SK-N-DZ (cell line): ENCODE measurements at places on chromosomes 1 and 21.

GRCh38 chr1:85603086-85603880 is 22.7 kb downstream of the CCN1 start:
- no peak for DNase-seq

DNA sequence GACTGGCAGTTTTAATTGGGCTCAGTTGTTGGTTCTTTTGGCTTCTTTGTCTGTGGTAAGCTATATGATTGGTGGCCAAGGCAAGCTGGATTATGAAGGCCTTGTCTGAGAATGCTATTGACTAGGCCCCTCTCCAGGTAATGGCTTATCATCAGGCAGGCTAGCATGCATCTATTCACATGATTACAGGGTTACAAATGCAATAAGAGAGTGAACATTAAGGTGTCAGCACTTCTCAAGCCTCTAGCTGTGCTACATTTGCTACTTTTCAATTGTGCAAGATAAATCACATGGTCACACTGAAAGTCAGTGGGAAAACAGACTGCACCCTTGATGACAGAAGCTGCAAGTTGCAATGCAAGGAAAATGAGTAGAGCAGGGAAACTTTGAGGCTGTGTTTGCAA is 550.9 kb upstream of the TMPRSS15 start:
- DNase-seq: no peak

DNA sequence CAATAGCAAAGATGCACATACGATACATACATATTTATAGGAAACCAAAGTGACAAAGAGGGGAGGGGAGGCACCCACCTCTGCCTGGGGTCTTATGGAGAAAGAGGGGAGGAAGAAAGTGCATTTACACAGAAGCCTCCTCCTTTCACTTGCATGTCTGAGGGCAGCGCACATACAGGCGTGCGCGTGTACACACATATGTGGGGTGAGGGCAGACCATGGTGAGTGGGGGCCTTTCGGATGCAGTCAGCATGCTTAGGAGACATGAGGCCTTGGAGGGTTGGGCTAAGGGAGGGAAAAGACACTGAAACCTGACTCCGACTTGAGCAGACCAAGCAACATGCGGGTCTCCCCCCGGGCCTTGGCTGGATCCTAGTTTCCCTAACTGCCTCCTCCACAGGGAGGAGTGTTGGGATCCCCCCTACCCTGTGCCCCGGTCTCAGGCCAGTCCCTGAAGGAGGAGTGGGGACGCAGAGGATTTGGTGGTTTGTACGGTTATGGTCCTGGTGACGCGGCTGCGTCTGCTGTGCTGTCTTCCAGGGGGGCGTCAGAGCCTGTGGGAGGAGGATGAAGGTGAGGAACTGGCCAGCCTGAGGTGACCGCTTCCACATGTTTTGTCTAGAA is 15.2 kb downstream of the LRRC71 start:
- no peak for DNase-seq

DNA sequence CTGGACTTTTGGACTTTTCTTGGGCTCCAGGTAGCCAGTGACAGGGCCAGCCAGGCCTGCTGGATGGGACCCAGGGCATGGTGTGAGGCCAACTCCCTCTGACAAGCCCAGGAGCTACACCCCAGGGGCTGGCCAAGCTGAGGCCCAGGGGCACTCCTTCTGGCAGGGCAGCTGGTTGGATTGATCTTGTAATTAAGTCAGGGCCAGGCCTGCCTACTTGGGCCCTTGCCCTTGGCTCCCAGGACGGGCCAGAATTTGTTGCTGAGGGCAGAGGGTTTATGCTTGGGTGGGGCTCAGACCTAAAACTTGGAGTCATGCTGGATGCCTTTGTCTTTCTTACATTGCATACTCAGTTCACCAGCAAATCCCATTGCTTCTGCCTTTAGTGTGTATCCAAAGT is 20.7 kb downstream of the KCNA2 start:
- no peak for DNase-seq

GRCh38 chr1:107867897-107868296 is 97.1 kb downstream of the VAV3 start:
- no peak for DNase-seq

DNA sequence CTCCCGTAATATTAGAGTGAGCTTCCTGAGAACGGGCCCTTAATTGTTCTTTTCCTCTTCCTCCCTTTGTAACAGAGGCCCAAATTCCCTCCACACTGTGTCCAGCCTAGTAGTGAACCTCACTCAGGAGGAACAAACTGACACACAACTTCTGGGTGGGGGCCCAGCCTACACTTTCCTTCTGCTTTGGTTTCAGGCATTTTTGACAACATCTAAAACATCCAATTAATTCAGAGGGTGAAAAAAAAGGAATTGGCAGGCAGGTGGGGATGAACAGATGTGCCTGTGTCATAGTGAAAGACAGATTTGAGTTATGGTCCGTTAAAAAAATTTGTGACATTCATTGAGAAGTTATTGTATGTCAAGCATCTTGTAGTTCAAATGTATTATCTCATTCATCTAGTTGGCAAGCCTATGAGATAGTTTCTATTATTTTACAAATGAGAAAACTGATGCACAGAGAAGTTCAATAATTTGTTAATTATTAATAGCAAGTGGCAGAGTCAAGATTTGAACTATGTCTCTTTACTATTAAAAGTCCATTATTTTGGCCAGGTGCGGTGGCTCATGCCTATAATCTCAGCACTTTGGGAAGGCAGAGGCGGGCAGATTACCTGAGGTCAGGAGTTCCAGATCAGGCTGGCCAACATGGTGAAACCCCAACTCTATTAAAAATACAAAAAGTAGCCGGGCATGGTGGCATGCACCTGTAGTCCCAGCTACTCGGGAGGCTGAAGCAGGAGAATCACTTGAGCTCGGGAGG is 41.6 kb upstream of the LRIG2 start:
- no peak for DNase-seq

GRCh38 chr1:246691622-246692495 is 32.4 kb upstream of the SCCPDH start:
- DNase-seq: peak; percentile 47

DNA sequence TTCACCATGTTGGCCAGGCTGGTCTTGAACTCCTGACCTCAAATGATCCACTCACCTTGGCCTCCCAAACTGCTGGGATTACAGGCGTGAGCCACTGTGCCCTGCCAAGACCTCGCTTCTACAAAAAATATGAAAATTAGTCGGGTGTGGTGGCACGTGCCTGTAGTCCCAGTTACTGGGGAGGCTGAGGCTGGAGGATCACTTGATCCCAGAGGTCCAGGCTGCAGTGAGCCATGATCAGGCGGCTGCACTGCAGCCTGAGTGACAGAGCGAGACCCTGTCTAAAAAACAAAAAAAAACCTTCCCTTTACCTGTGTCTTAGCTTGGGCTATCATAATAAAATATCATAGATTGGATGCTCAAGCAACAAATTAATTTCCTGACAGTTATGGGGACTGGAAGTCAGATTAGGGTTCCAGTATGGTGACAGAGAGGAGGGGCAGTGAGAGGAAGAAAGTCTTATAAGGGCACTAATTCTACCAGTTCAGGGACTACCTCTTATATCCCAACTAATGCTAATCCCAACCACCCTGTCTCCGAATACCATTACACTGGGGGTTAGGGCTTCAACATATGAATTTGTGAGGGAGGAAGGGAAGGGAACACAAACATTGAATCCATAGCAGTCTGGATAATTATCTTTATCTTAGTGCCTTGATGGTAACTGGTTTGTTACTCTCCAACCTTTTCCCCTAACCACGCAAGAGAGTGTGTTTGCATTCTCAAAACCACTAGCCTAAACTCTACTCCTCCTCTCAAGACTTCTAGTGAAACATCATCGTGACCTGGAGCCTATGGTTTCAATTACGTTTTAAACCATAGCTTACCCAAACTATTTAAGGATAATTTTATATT is 1.0 kb upstream of the NAXE start:
- DNase-seq: no peak

DNA sequence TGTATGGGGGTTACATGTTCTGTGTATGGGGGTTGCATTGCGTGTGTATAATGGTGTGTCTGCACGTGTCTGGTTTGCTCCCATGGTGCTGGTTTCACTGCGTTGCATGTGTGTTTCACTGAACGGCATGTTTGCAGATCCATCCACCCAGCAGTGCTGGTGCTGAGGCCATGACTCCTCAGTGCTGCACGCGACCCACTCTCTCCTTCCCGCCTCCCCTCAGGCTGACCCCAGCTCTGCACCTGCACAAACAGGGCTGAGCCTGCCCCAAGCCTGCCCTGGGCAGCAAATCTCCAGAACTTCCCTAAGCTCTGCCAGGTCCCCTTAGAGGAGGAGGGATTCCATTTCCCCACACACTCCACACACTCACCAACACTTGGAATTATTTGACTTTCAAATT is 18.7 kb downstream of the ACTRT2 start:
- no peak for DNase-seq

DNA sequence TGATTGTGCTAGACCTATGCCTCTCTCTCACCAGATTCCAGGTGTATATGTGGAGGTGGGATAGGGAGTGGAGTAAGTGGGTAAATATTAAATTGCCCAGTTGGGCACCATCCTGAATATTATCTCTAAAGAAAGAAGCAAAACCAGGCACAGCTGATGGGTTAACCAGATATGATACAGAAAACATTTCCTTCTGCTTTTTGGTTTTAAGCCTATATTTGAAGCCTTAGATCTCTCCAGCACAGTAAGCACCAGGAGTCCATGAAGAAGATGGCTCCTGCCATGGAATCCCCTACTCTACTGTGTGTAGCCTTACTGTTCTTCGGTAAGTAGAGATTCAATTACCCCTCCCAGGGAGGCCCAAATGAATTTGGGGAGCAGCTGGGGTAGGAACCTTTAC is at the start of gene FCER1A:
FCER1A (plus strand) TSS at position 242 of the 400 bp plus-strand sequence; CDS start at position 271, 29 bp downstream.
- no peak for DNase-seq

- DNase-seq: peak; percentile 29
These were observed at the start of gene S1PR1 for GRCh38 chr1:101236516-101237228. S1PR1 (plus strand) TSS chr1:101237019; CDS start chr1:101238985, 1,966 bp downstream.

- DNase-seq: no peak
These were observed 12.4 kb upstream of the FCGR2A start for GRCh38 chr1:161492827-161493226.

DNA sequence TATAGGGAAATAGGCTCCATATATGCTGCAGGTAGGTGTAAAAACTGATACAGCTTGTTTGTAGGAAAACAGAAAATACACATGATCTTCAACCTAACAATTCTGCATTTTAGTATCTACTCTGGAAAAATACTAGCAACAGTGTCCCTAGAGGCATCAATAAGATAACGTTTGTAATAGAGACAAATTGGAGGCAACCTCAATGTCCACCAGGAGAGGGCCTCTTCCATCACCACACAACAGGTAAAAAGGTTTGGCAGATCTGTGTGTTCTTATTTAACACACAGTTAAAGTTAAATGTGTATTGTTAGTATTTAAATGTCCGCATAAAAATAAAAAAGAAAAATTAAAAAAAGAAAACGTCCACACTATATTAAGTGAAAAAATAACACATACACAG is 5.4 kb downstream of the EIF2D start:
- peak; percentile 17 for DNase-seq

GRCh38 chr1:6445062-6445763 is 20.6 kb downstream of the ESPN start:
- DNase-seq: peak; percentile 48

- no peak for DNase-seq
These were observed 315.0 kb downstream of the PLA2G4A start for GRCh38 chr1:187143783-187144182.

GRCh38 chr1:203627851-203628200 is 1.2 kb downstream of the ATP2B4 start:
- DNase-seq: no peak

GRCh38 chr1:116426401-116426800 is 53.4 kb downstream of the ATP1A1 start:
- DNase-seq: no peak

- no peak for DNase-seq
These were observed 16.4 kb upstream of the CGN start for GRCh38 chr1:151494741-151495281.

GRCh38 chr1:225413708-225414375 is 14.0 kb downstream of the LBR start:
- DNase-seq: no peak

- DNase-seq: no peak
These were observed 57.2 kb downstream of the NPHP4 start for GRCh38 chr1:5935026-5935425.

DNA sequence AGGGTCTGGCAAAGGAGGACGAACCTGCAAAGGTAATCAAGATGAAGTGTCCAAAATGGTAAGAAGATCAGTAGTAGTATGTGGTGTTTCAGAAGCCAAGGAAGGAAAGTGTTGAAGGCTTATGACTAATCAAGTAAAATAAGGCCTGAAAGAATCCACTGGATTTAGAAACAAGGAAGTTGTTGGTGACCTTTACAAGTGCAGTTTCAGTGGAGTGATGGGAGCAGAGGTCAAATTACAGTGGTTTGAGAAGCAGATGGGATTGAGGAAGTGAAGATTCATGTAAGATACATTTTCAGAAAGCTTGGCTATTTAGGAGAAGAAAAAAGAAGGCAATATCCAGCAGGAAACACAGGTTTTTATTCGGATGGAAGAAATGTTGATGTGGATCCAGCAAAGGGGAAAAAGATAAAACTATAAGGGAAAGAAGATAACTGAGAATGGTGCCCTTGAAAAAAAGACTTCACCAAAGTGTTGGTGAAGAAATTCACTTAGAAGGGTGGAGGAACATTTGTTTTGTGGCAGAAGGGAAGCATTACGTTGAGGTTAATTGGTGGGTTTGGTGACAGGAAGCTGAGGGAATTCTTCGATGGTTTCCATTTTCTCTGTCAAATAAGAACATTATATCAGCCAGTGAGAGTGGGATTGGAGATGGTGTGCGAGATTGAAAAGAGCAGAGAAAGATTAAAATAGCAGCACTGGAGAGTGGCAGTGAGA is 2.1 kb downstream of the ARMH1 start:
- no peak for DNase-seq

- peak; percentile 10 for DNase-seq
These were observed 7.3 kb upstream of the ANKRD13C start for GRCh38 chr1:70361727-70362398.

GRCh38 chr1:18239671-18240070 is 132.1 kb downstream of the IGSF21 start:
- no peak for DNase-seq

GRCh38 chr1:66617362-66618184 is 83.6 kb downstream of the SGIP1 start:
- peak; percentile 7 for DNase-seq

DNA sequence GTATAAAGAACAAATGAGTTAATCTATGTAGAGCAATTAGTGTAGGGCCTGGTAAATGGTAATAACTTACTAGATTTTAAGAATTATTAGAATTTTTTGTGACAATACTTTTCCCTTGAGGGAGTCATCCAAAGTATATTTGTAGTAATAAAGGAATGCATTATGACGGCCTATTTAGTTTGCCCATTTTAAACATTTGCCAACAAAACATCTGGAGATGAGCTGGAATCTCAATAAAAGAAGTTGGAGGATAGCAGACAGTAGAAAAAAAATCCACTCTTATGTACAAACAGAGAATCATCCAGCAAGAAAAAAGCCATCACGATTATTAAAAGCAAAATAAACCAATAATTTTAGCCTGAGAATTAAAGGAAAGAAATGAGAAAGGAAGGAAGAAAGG is 567.3 kb upstream of the ADAMTS5 start:
- DNase-seq: no peak
